ENCODE measurements at places on chromosomes 13 and 19.

- DNase-seq = no peak
These were observed 49.3 kb downstream of the IFT88 start for GRCh38 chr13:20616059-20616797.

- DNase-seq = no peak
These were observed 647.6 kb upstream of the SPRY2 start for GRCh38 chr13:80988391-80989151.

GRCh38 chr19:15129856-15130585 lies 22.8 kb downstream of the SYDE1 start:
- DNase-seq = no peak

DNA sequence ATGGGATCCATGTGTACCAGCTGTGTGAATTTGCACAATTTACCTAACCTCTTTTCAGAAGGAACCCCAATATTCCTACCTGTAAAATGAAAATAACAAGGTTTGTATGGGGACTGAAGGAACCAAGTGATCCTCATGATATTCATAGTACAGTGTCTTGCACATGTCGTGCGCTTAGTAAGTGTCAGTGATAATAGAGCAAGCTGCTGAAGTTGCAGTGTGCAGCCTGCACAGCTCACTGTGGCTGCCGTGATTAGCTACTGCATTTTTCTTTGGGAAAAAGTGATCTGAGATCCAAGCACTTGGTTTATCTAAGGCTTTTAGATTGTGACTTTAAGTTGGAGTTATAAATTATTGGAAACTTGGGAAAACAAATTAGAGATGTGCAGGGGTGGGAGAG lies 135.9 kb upstream of the FRY start:
- no peak for DNase-seq

- DNase-seq = no peak
These were observed 18.3 kb downstream of the ZNF611 start for GRCh38 chr19:52716522-52716921.

DNA sequence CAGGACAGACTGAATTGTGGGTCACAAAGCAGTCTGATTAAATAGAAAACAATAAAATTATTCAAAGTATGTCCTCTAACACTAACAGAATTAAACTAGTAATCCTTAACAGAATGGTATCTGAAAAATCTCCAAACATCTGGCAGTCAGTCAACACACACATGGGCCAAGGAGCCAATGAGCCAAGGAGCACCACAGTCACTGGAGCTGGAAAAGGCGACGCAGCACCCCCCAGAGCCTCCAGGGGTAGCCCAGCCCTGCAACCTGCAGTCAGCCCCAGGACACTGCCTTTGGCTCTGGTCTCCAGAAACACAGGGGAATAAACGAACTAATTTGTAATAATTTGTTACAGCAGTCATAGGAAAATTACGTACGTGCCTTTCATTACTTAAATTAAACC lies 12.3 kb downstream of the TUBGCP3 start:
- DNase-seq = no peak

DNA sequence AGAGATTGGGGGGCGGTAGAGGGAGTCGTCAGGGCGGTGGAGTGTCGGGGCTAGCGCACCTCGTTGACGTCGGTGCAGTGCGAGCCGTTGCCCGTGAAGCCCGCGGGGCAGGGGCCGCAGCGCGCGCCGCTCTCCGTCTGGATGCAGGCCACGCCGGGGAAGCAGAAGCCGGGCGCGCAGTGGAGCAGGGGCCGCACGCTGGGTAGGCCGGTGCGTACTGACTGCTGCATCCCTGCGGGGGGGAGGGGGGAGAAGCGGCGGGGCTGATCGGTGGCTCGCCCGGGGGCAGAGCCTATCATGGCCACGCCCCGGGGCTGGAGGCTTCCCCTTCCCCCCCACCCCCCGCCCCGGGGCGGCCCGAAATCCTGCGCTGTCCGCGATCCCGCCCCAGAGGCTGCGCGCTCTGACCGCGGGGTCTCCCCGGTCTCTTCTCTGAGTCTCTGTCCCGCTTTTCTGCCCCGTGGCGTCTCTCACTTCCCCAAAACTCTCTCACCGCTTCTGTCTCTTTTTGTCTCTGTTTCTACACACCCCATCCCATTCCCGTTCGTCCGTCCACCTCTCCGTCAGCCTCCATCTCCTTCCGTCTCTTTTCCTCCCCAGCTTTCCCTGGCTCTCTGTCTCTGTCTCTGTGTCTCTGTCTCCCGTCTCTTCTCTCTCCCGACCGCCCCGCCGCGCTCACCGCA lies 1.1 kb downstream of the COMP start:
- DNase-seq = no peak

GRCh38 chr19:17340302-17340870 lies 3.0 kb downstream of the GTPBP3 start:
- DNase-seq = no peak

DNA sequence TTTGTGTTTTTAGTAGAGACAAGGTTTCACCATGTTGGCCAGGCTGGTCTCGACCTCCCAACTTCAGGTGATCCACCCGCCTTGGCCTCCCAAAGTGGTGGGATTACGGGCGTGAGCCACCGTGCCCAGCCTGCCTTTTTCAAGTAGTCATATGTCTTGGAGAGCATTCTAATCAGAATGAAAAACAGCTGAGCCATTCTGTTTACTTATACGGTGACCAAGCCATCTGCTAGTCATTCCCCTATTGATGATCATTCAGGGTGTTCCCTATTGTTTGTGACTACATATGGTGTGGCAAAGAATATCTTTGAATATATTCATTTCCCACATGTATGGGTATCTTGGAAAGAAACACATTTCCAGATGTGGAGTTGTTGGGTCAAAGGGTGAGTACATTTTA lies 17.2 kb downstream of the BLOC1S3 start:
- no peak for DNase-seq

GRCh38 chr13:100019780-100020356 lies 38.3 kb downstream of the ZIC2 start:
- DNase-seq = no peak

- DNase-seq = no peak
These were observed 4.2 kb downstream of the WDFY2 start for GRCh38 chr13:51588406-51588949.

DNA sequence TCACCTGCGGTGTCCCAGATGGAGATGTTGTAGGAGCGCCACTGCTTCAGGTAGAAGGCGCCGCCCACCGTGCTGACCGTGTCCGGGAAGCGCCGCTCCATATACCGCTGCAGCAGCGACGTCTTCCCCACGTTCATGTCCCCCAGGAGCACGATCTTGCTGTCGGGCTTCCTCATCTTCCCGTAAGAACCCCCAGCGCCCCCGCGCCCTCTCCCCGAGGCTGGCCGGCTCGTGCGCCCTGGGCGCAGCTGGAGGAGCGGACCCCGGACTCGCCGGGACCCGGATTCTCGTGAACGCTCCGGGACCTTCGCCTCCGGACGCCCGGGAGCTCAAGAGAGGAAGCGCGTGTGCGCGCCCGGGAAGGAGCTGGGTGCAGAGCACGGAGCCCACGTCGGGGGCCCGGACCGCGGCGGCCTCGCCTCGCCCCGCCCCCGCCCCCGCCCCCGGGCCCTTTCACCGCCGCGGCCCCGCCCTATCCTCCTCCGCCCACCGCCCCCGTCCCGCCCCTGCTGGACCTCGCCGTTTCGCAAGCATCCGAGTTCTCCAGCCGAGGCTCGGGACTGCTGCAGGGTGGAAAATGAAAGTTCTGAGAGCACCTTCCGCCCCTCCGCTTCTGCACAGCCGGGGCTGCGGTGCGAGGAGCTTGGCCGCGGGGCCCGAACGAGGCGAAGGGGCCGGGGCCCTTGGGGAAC lies at the start of gene RAB20:
RAB20 (minus strand) TSS at position 379 of the 692 bp plus-strand sequence; CDS start at position 176, 203 bp downstream.
- peak; percentile 58 for DNase-seq

DNA sequence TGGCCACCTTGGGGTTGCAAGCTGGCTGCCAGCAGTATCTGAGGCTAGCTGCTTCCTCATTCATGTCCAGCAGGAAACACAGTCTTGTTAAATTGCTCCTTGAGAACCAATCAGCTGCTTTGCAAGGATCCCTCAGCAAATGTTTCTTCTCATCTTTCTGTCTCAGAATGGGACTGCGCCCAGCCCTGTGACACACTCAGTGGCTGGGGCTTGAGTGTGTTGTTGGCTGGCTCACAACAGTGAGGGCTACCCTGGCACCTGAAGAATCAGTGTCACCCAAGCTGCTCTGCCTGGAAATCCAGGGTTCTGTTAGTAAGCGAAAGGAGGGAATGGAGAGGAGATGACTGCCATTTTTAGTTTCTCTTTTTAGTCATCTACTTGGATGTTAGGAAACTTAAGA lies 317.2 kb downstream of the DCT start:
- no peak for DNase-seq

DNA sequence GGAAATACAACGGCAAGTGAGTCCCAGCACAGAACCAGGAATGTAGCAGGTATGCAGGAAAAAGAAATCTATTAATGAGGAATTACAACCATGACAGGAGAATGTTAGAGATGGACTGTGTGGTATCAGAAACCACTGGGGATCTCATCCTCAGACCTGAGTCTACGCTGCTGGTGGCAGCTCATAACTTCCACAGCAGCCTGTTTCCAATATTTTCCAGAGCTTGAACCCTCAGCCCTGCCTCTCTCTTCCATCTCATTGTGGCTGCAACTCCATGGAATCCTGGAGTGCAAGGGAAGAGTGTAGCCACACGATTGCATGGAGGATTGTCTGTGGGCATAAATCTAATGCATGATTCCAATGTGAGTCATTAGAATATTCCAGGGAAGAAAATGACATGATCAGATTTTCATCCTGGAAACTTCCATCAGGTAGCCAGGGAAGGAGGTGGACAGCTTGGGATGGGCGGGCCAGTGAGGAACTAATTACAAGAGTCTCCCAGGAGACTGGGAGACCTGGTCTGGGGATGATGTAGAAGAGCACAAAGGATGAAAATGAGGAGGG lies 14.9 kb downstream of the PLA2G4C start:
- no peak for DNase-seq

DNA sequence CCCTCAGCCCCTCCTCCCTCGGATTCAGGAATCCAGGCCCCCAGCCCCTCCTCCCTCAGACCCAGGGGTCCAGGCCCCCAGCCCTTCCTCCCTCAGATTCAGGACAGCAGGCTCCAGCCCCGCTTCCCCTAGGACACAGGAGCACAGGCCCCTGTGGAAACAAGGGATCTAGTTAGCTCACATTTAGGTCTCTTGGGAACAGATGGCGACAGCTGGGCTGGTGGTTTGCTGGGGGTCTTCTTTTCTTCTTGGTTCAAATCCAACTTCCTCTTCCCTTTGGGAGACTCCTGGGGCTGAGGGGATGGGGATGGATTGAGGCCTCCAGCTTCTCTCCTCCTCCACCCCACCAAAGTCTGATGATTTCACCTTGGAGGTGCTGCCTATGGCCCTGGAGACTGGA lies 19.6 kb downstream of the ZNF575 start:
- DNase-seq = no peak

- no peak for DNase-seq
These were observed 13.4 kb upstream of the RSPH6A start for GRCh38 chr19:45828523-45828922.

DNA sequence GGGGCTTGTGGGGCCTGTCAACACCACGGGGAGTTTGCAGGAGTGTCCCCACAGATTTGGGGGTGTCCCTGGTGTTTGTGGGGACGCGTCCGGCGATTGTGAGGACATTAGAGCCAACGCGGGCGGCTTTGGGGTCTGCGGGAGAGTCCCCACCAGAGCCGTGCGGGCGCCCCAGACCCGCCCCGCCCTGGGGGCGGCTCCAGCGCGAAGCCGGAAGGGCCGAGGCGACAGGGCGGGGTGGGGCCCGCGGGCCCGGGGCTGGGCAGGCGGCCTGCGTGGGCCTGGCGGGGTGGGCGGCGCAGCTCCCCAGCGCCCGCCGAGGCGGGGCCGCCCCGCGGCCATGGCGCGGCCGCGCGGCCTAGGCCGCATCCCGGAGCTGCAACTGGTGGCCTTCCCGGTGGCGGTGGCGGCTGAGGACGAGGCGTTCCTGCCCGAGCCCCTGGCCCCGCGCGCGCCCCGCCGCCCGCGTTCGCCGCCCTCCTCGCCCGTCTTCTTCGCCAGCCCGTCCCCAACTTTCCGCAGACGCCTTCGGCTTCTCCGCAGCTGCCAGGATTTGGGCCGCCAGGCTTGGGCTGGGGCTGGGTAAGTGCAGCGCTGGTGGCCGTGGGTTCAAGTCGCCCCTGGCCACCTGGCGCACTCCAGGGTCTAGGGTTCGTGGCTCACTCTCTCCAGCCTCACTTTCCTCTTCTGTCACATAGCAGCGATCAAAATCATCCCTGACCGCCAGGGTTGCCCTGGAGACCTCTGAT lies 10.3 kb downstream of the PDE4A start:
- no peak for DNase-seq

DNA sequence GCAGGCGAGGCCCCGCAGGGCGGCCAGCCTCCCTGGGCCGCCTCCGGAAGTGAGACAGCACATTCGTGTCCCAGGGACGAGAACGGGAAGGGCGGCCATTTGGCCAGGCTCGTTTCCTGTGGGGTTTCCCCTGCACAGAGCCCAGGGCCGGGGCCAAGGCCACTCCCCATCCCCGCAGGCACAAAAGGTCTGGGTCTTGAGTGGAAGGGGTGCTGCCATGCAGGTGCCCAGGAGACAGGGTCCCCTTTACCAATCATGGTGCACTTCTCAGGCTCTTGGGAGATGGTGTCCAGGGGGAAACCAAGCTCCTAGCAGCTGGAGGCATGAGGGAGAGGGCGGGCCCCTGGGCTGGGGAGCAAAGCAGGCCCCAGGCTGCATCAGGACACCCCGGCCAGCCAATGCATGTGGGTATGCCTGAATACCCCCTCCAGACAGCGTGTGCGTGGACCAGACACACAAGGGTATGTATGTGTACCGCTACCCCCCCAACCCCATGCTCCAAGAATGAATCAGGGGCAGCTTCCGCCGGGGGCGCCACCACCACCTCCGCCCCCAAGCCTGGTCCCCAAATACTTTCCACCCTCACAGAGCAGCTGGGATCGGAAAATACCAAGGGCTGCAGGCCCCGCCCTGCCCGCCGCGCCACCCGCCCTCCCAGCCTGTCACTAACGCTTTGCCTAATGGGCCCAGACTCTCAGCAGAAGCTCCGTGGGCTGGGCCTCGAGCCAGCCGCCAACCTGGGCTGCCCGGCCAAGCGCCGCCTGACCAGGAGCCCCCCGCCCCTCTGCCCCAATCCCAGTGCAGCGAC lies 37.6 kb upstream of the NANOS3 start:
- peak; percentile 29 for DNase-seq

DNA sequence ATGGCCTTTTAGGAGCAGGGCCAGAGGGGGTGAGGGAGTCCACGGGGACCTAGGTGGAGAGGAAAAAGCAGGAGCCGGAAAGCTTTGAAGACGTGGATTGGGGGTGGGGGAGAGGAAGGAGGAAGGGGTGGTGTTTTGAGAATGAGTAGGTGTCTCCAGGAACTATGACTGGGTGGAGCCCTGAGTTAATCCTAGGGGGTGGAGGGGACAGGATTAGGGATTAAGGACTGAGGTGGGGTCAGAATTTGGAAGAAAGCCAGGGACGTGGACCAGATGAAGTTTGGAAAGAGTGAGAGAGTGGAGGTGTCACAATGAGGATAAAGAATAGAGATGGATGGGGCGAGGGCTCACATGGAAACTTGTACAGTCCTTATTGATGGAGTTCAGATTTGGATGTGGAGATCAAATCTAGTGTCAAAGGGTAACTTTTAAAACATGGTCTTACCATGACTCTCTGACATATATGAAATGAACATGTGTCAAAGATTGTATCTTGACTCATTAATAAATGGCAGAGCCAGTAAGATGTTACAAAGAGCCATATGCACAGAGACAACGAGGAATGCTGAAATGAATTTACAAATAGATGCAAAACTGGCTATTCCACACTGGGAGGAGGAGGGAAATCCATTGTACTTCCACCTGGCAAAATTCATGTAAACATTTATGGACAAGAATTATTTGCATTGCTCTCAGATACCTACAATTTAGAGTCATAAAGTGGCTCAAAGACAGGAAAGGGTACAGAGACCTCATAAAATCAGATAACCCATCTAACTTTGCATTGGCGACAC lies 1.7 kb upstream of the KLK13 start:
- DNase-seq = no peak

- DNase-seq = no peak
These were observed 24.1 kb downstream of the SLC25A30 start for GRCh38 chr13:45393941-45394570.
